ENCODE measurements at places on chromosomes 5 and 9. TPM values are rescaled to one million over a fixed set of nuclear protein-coding genes. Genes with fewer than 3 reads are reported as not detected.

The LECT2 gene
- total RNA-seq = not detected

The DBN1 gene
- 122 TPM for total RNA-seq

The CDC20B gene
- total RNA-seq = not detected

The TSSK1B gene
- total RNA-seq = not detected
